AG20443 (cell line): ENCODE measurements at places on chromosomes 13 and 19.

GRCh38 chr19:50417111-50418081, 1.3 kb upstream of the SPIB start:
- no peak for DNase-seq

DNA sequence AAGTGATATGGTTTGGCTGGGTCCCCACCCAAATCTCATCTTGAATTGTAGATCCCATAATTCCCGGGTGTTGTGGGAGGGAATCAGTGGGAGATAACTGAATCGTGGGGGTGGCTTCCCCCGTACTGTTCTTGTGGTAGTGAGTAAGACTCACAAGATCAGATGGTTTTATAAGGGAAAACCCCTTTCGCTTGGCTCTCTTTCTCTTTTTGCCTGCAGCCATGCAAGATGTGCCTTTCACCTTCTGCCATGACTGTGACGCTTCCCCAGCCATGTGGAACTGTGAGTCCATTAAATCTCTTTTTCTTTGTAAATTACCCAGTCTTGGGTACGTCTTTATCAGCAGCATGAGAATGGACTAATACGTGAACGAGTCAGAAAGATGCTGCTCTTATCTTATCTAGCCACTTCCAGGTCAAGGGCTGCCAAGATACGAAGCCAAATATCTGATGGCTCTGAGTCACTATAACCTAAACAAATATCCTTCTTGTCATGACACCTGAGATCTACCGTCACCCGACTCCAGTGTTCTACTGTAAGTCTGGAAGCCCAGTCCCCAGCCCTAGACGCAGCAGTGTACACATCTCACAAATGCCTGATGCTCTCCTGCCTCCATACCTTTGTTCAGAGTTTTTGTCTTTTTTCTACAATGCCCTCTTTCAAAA, 45.9 kb downstream of the SLC15A1 start:
- no peak for DNase-seq

GRCh38 chr13:20274466-20274865, 42.3 kb upstream of the GJB6 start:
- DNase-seq: no peak

- DNase-seq: no peak
Observed at GRCh38 chr19:18590273-18591272, 2.0 kb downstream of the REX1BD start.

GRCh38 chr19:18437491-18438330, at the start of gene ISYNA1:
ISYNA1 (minus strand) TSS chr19:18438133; CDS start chr19:18437979, 154 bp downstream.
- peak; percentile 59 for DNase-seq

- DNase-seq: no peak
Observed at GRCh38 chr13:42466123-42466522, 107.8 kb upstream of the TNFSF11 start.

DNA sequence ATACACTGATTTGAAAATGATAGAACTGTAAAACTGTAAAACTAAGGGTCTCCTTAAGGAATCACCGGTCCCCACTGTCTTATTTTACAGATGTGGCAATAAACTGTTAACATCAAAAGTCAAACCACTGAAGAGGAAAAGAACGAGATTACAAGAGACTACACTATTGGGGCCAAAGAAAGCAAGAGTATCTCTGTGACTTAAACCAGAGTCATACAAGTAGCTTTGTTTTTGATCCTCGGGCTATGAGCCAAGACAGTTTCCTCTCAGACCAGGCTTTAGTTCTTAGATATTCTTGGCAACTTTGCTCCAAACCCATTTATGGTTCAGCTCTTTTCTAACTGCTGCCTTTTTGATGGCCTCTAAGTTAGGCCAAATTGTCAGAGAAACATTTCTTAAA, 113.8 kb downstream of the TBC1D4 start:
- peak; percentile 14 for DNase-seq
